Suppressor macrophage (primary cell): ENCODE measurements at places on chromosomes 11 and 22.
A peak's percentile ranks its signal among the peaks of the same experiment; 100 is the strongest.

DNA sequence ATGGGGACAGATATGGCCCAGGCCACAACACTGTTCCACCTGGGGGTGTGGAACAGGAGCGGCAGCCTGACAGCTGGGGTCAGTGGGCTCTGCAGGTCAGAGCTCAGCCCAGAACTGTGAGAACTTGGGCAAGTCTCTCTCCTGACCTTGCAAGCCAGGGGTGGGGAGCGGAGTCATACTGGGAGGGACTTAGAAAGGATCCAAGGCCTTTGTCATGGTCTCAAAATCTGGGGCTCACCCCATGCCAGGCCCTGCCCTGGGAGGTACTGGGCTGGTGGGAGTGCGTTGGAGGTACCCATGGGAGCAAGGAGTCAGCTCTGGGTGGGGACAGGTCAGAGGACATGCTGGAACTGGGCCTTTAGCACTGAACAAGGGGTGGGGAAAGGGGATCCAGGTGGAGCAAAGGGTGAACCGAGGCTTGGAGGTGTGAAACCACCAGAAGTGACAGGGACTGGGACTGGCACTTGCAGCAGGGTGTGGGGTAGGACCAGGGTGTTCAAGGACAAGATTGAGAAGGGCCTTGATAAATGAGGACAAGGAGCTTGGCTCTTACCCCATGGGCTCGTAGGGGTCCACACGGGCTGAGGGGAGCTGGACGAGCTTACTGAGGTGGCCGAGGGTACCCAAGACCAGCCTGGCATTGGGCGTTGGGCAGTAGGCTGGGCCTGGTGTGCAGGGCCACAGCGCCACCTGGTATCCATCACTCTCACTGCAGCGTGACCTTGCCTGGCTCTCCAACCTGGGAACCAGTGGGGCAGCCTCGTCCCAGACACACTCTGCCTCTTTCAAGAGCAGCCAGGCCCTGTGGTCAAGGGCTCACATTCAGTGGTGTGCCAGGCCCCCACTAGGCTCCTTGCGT lies 7.4 kb upstream of the PMM1 start:
- peak; percentile 50 for DNase-seq

DNA sequence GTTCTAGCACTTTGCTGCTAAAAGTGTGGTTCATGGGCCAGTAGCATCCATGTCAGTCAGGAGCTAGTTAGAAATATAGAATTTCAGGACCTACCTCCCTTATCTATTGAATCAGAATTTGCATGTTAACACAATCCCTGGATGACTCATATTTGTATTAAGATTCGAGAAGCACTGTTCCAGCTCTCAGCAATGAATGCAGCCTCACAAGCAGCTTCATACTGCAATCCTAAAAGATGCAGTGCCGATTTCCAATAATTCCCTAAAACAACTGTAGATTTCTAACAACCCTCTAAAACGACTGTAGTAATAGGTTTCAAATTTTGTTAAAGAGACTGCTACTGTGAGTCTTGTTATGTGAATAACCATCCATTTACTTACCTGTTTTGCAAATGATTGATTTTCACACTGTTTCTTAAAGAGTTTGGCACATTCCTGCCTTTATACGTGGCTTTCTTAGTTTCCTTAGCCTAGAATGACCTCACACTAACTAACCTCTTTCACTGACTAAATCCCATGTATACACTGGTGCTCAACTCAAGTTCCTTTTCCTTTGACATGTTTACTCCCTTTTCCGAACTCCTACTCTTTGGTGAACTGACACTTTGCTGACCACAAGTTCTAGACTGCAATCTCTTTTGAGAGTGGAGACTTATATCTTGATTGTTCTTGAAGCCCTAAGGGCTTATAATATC lies 511.8 kb downstream of the METTL15 start:
- no peak for DNase-seq

DNA sequence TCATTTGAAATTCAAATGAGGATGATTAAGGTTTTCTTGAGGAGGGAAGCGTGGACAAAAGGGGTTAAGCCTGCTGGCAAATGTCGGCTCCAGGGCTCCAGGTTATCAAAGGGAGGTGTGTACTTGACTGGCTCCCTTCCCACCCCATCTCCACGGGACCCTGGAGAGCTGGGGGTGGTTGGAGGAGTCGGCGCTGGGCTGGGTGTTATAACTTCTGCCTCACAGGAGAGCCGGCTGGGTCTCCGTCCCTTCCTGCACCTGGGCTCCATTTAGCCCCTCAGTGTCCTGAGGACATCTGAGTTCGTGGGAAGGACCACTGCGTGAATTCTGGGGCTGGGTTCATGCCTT lies 15.6 kb downstream of the POU2F3 start:
- no peak for DNase-seq

DNA sequence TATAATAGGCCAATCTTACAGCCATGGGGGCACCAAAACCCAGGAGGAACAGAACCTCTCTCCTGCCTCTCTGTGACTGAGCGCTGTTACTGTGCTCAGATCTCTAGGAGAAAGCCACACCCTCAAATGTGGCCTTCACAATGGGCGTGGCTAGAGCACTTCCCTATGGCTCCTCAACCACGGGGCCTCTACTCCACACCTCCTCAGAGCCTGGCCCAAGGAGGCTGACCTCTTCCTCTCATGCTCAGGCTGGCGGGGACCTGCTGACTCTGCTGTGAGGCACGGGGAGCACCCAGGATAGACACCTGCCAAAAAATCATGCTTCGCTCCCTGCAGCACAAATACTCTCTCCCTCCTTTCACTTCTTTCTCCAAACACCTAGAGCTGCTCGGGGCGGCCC lies 41.0 kb downstream of the C11orf58 start:
- peak; percentile 82 for DNase-seq

- DNase-seq, result peak; percentile 35
These were observed 82.3 kb downstream of the RCN1 start for GRCh38 chr11:32172848-32173834.

GRCh38 chr11:74438681-74439080 lies 28.7 kb downstream of the KCNE3 start:
- DNase-seq, result no peak

GRCh38 chr11:47383071-47383470 lies 4.7 kb upstream of the SPI1 start:
- DNase-seq, result peak; percentile 71

DNA sequence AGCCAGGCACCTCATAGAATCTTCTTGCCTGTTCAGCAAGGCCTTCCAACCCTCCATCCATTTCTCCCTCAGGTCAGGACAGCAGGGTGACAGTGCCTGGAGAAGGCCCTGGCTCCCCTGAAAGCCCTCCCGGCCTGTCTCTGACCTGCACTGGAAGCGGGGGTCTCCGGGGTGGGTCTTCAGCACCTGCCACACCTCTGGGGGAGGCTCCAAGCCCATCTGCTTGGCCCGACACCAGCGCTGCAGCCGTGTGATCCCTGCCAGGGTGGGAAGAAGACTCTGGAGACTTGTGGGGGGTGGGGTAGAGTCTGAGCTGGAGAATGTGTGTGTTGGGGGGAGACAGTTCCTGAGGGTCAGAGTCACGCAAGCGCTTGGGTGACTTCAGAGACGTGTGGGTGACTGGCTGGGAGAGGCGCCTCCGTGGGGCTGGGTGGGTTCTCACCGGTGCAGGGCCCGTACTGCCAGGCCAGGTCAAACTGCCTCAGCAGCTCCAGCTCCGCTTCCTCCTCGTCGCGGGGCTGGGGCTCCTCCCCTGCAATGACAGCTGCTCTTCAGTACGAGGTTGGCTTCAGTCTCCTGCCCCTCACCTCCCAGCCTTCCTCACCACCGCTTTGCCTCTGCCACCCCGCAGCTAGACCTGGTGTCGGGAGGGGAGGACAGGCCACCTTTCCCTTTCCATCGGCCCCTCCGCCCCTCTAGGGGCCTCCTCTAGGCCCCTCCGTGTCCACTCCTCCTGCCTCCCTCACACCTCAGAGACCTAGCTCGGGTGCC lies 615 bp downstream of the POLD4 start:
- peak; percentile 82 for DNase-seq

GRCh38 chr11:127136438-127136837 lies 135.9 kb upstream of the KIRREL3 start:
- no peak for DNase-seq

DNA sequence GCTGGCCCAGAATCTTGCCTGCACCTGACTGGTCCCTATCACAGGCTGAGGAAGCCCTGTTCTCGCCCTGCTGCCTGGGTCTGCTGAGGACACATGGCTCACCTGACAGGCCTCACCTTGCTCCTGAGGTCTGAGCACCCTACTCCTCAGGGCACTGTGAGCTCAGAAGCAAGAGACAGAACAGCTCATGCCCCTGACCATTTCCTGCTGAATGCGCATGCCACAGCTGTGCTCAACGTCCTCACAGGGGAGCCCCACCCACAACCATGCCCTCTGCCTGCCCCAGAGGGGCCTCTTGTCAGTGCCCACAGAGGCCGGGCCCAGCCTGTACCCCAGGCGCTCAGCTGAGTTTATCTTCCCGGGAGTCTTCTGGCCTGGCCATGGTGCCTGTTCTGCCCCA lies 2.8 kb upstream of the TSPO start:
- DNase-seq, result peak; percentile 61

DNA sequence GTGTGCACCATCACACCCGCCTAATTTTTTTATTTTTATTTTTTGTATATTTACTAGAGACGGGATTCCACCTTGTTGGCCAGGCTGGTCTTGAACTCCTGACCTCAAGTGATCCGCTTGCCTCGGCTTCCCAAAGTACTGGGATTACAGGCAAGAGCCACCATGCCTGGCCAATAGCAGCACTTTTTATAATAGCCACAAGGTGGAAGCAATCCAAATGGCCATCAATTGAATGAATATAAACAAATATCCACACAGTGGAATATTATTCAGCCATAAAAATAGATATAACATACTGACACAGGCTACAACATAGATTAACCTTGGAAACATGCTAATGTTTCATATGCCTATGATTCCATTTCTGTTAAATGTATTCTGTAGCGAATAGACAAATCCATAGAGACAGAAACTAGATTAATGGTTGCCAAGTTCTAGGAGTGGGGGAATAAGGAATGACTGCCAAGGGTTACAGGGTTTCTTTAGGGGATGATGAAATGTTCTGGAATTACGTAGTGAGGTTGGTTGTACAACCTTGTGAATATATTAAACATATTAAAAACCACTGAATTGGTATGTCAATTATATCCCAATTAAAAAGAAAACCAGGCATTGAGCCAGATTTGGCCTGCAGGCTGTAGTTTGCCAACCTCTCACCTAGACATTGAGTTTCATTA lies 4.8 kb downstream of the VPS51 start:
- no peak for DNase-seq

- no peak for DNase-seq
These were observed 739 bp upstream of the MRGPRE start for GRCh38 chr11:3232956-3233355.

- DNase-seq, result peak; percentile 46
These were observed at the start of gene SCN3B for GRCh38 chr11:123654566-123655081. SCN3B (minus strand) TSS chr11:123654624; CDS start chr11:123653801, 823 bp downstream.

DNA sequence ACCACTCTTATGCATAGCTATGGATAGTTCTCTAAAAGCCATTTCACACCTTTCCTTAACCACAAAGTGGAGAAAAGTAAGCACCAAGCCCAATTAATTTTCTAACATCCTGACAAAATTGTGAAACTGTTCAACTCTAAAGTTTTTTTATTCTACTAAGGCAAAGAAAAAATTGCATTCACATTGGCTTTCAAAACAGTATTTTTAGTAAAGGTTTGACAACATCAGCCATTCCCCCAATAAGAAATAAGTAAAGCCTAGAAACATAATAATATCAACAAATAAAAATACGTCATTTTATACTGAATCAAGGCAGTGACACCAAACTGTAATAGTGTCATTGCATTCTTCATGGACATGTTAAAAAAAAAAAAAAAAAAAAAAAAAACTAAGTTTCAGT lies 11.1 kb downstream of the FAM168A start:
- DNase-seq, result no peak

- peak; percentile 56 for DNase-seq
These were observed 35.9 kb downstream of the MYO18B start for GRCh38 chr22:25777870-25778269.

GRCh38 chr11:107387666-107388065 lies 70.0 kb downstream of the CWF19L2 start:
- DNase-seq, result no peak

- peak; percentile 88 for DNase-seq
These were observed 16.6 kb downstream of the TBC1D10A start for GRCh38 chr22:30309951-30310741.

DNA sequence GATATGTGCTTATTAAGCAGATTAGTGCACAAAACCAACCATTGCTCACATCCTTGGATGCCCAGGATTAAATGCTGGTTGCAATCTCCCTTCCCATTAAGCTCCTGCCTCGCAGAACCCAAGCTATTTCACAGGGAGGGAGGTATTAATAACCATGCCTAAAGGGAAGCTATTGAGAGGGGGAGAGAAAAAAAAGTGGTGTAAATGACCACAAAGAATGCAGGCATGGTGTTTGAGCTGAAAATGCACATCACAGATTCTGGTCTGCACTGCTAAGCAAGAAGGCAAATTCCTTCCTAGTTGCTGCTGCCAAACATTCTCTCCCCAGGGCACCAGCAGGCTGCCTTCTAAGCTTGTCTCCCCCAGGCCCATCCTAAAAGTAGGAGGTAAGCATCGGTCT lies 92.0 kb upstream of the ISX start:
- DNase-seq, result no peak

DNA sequence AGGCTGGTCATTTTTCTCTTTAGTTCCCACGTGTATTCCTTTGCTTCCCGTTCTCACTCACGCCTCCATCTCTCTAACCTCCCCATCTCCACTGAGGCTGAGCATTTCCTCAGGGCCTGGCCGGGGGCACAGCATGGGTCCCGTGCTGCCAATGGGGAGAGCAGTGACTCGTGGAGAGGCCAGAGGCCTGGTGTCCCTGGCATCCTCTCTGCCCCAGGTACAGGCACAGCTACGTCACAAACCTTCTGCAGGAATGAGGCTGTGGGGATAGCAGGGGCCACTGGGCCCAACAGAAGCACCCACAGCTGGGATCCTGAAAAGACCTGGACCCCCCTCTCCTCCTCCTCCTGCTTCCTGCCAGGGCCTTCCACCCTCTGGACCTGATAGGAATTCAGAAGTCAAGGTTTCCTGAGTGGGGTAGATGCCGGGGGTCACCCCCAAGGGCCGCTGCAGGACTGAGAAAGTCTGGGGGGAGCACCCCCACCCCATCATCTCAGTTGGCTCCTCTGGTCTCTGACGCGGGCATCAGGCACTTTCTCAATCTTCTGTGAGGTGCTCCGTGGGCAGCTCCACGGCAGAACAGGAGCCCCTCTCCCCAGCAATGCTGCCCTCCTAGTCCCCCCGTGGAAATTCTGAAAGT lies 11.8 kb downstream of the PNPLA5 start:
- no peak for DNase-seq

- no peak for DNase-seq
These were observed 2.3 kb downstream of the PKNOX2 start for GRCh38 chr11:125166764-125167291.

GRCh38 chr11:35151683-35152280 lies 12.8 kb downstream of the CD44 start:
- no peak for DNase-seq

DNA sequence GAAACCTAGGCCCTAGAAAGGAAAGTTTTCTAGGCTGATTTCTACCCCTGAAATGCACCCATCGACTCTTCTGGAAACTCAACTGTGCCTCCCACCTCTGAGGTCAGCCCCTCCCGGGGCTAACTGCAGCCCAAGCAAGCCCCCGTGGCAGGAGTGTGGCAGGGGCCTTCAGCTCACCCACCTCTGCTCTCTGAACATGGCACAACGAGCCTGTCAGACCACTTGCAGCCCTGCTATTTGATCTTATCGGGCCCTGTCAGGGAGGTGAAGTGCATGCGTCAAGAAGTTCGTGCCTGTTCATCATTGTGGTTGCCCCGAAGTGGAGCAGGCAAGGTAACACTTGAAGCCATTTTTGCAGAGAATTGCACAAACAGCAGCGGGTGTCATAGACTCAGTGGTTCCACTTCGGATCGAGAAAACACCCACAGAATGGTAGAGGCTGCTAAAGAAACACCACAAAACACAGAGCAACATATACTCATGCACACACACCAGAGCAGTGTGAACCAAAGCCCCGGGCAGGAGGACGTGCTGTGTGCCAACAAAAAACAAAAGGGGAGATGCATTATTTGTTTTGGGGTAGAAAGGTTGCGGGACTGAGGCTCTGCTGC lies 262.7 kb downstream of the ETS1 start:
- DNase-seq, result no peak
